ENCODE measurements at places on chromosomes 13 and 19.

DNA sequence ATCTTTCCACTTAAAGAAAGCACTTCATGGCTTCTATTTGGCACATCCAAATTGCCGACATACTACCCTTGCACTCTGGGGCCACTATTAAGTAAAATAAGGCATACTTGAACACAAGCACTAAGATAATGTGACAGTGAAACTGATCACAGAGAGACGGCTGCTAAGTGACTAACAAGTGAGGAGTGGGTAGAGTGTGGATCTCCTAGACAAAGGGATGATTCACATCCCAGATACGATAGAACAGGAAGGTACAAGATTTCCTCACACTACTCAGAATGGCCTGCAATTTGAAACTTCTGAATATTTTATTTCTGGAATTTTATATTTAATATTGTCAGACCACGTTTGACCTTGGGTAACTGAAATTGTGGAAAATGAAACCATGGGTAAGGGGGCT is 1721.8 kb upstream of the SPRY2 start:
- no peak for DNase-seq

DNA sequence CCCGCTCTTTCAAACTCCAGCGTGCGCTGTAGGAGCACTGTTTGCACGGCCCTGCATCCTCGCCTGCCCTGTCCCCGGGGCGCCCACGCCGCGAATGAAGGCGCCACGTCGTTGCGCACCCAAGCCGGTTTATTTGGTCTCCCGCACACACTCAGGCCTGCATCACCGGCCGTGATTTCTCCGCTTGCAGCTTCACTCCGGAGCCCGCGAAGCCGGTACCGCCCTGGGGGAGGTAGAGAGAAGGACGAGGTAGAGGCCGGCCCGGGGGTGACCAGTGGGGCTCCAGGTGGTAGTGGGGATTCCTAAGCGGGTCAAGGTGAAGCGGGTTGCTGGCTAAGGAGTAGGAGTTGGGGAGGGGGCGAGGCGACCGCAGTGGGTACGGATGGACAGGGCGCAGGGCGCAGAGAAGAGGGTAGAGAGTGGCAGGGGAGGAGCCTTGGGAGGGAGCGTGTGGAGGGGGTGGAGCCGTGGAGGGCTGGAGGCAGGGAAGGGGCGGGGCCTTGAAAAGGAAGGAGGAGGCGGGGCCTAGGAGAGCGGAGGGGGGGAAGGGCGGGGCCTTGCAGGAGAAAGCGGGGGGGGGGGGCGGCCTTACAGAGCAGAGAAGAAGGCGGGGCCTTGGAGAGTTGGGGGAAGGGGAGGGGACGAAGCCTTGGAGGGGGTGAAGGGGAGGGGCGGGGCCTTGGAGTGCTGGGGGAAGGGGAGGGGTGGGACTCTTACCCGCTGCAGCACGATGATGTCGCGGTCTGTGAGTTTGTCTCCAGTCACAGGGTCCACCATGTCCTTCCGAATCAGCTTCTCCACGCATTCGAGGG is 24.6 kb downstream of the NOSIP start:
- DNase-seq: peak; percentile 83

DNA sequence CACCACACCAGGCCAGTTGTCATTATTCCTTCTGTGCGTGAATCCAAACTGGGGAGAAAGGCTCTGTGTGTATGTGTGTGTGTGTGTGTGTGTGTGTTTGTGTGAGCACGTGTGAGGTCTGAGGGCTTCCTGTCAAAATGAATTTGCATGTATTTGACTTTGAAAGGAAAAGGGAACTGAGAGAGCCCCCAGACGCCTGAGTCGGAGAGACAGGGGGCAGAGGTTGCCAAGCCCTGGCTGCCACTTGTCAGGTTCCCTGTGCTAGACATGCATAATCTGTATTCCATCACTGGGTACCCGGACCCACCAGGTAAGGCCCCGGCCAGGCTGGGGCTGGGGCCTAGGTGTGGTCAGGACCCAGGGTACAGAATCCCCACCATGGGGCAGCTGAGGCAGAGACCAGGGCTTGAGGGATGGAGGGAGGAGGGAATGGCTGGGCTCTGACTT is at the start of gene CLEC17A:
TSS of gene CLEC17A (plus strand) at position 191 of the 447 bp plus-strand sequence. CDS start at position 268, 77 bp downstream.
- no peak for DNase-seq

DNA sequence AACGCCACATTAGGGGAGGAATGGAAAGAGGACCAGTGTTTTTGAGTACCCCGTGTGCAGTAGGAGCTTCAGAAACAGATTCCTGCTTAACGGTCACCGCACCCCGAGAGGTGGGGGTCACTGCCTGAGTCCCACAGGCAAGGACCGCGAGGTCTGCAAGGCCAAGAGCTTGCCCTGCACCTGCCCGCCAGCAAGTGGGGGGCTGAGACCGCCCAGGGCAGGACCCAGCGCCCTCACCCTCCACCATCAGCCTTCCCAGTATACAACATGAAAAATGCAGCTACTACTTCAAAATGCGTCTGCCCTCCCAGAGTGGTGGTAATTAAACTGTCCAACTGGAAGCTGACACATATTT is 44.9 kb downstream of the COL4A1 start:
- no peak for DNase-seq

DNA sequence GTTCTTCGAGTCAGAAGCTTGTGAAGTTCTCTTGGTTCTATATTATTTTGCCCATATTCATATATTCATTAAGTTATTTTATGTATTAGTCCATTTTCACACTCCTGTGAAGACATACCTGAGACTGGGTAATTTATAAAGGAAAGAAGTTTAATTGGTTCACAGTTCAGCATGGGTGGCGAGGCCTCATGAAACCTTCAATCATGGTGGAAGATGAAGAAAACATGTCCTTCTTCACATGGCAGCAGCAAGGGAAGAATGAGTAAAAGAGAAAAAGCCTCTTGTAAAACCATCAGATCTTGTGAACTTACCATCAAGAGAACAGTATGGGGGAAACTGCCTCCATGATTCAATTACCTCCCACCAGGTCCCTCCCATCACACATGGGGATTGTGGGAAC is 182.3 kb downstream of the GPC5 start:
- no peak for DNase-seq

DNA sequence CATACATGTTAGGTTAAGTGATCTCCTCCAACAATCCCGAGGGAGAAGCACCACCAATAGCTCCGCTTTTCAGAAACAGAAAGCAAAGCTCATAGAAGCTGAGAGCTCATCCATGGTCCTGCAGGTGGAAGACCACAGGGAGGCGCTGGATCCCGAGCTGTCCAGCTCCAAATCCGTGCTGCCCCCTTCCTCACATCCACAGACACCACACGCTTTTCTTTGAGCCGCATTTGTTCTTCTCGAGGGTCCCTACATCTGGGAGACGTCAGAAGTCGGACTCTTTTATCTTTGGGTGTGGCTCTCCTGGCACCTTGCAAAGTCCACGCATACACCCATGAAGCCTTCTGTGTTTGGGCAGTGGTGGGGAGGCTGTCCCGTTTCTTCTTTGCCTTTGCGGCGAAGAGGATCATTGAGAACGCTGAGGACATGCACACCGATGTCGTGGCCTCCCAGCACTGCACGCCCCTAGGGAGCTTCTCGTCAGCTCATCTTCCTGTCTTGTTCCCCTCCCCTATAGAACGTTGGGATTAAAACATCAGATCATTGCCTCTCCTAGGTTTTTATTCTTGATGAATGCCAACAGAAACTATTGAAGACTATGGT is 184.8 kb downstream of the TEX29 start:
- DNase-seq: peak; percentile 37

GRCh38 chr13:30017880-30018279 is 167.5 kb upstream of the UBL3 start:
- DNase-seq: no peak

DNA sequence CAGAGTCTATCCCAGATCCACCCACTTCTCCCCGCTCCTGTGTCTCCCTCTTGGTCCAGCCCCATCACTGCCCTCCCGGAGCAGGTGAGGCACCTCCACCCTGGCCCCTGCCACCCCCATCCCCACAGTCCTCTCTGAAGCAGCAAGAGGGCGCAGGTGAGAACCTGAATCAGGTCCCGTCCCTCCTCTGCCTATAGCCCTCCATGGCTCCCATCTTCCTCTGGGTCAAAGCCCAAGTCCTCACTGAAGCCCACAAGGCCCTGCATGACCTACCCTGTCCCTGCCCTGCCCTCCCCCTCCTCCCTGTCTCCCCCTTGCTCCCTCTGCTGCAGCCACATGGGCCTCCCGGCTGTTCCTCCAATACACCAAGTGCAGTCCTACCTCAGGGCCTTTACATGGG is 10.8 kb upstream of the ZNRF4 start:
- no peak for DNase-seq
